ENCODE measurements at places on chromosomes 11 and 22.

DNA sequence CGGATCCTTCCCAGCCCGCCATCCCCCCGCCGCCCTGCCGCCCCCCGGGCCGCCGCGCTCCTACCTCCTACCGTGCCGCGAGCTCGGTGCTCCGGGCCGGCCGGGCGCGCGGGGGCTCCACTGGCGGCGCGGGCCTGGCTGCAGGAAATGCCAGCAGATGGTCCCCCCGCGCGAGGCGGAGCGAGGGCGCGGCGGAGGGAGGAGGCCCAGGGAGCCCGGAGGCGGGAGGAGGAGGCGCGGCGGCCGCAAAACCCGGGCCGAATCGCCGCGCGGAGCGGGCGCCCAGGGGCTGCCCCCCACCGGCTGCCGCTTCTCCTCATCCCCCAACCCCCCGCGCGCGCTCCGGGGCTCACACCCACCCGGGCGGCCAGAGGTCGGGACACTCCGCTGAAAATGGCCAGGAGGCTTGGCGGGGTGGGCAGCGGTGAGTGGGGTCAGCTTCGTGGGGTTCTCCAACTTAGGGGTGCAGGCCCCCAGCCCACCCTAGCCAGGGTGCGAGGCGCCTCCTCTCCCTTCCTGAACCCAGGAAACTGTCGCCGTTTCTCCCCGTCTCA is at the start of gene OSBPL5:
OSBPL5 (minus strand) TSS at position 159 of the 554 bp plus-strand sequence. CDS start 36,162 bp downstream, outside the sequence.
- peak within 1 kb of the TSS; percentile 73 for H3K4me3 ChIP-seq
- H3K27ac ChIP-seq = peak within 1 kb of the TSS; percentile 82
- peak; percentile 34 for DNase-seq
- H3K36me3 ChIP-seq = no peaks in the 10 kb centered on the region
- peaks cover 70% of the 10 kb centered on the region for H3K4me1 ChIP-seq

GRCh38 chr11:110340436-110340835 is 44.0 kb upstream of the RDX start:
- H3K27ac ChIP-seq = no peak overlapping the region
- no peaks in the 10 kb centered on the region for H3K36me3 ChIP-seq
- no peaks in the 10 kb centered on the region for H3K27me3 ChIP-seq
- no peaks in the 10 kb centered on the region for H3K4me1 ChIP-seq

- no peaks in the 10 kb centered on the region for H3K36me3 ChIP-seq
- no peak overlapping the region for H3K4me3 ChIP-seq
- no peaks in the 10 kb centered on the region for H3K27me3 ChIP-seq
Measured at GRCh38 chr11:28767574-28767973, 659.4 kb downstream of the METTL15 start.

DNA sequence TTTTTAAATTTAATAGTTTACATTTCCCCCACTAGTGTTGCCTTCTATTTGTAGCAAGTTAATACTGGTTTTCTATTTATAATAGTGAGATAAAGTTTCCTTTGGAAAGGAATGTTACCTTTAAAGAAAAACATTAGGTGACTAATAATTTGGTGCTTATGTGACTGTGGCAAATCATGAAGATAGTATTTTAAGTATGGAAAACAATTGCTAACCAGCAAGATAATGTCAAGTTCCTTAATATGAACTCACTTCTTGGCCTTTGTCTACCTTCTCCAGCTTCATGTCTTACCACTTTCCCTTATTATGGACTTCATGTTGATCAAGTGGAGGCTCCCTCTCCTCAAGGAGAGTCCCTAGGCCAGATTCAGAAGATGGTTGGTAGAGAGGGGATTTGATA is 27.2 kb downstream of the ARHGEF12 start:
- peaks cover 92% of the 10 kb centered on the region for H3K27me3 ChIP-seq
- no peak overlapping the region for H3K4me3 ChIP-seq
- DNase-seq = no peak

- no peaks in the 10 kb centered on the region for H3K36me3 ChIP-seq
- no peak overlapping the region for H3K27ac ChIP-seq
- no peak for DNase-seq
- peaks cover 35% of the 10 kb centered on the region for H3K4me1 ChIP-seq
- peaks cover 78% of the 10 kb centered on the region for H3K27me3 ChIP-seq
- no peak overlapping the region for H3K4me3 ChIP-seq
Measured at GRCh38 chr22:19761725-19762567, 1.4 kb downstream of the TBX1 start.
